Thymus (tissue), 14 donors: ENCODE measurements at places on chromosomes 5 and 9. TPM values are rescaled to one million over a fixed set of nuclear protein-coding genes. Genes with fewer than 3 reads are reported as not detected.

GRCh38 chr5:90878081-90878480, 319.5 kb downstream of the ADGRV1 start:
- DNase-seq, result no peak
- peaks cover 5% of the 10 kb centered on the region for H3K4me1 ChIP-seq
- no peaks in the 10 kb centered on the region for H3K36me3 ChIP-seq
- no peak overlapping the region for H3K27ac ChIP-seq
- no peak overlapping the region for H3K4me3 ChIP-seq

GRCh38 chr5:134445856-134446818, 34.5 kb upstream of the CDKN2AIPNL start:
- H3K27ac ChIP-seq, result no peak overlapping the region
- H3K4me3 ChIP-seq, result no peak overlapping the region
- H3K4me1 ChIP-seq, result no peaks in the 10 kb centered on the region
- DNase-seq, result no peak

Gene ZNF189
- 13.6 TPM for polyA plus RNA-seq

Gene SUSD1
- 6.4 TPM for polyA plus RNA-seq
